Inflammatory macrophage treated with lipopolysaccharide for 1 hour (primary cell): ENCODE measurements at places on chromosomes 3 and 15.

GRCh38 chr3:186003610-186004009 lies 65.8 kb upstream of the TRA2B start:
- no peak for DNase-seq

- no peak for DNase-seq
Observed at GRCh38 chr3:61637088-61638051, 76.0 kb downstream of the PTPRG start.

GRCh38 chr15:67762610-67763368 lies 62.5 kb upstream of the SKOR1 start:
- DNase-seq = no peak

- DNase-seq = no peak
Observed at GRCh38 chr3:102460579-102460978, 25.8 kb downstream of the ZPLD1 start.

DNA sequence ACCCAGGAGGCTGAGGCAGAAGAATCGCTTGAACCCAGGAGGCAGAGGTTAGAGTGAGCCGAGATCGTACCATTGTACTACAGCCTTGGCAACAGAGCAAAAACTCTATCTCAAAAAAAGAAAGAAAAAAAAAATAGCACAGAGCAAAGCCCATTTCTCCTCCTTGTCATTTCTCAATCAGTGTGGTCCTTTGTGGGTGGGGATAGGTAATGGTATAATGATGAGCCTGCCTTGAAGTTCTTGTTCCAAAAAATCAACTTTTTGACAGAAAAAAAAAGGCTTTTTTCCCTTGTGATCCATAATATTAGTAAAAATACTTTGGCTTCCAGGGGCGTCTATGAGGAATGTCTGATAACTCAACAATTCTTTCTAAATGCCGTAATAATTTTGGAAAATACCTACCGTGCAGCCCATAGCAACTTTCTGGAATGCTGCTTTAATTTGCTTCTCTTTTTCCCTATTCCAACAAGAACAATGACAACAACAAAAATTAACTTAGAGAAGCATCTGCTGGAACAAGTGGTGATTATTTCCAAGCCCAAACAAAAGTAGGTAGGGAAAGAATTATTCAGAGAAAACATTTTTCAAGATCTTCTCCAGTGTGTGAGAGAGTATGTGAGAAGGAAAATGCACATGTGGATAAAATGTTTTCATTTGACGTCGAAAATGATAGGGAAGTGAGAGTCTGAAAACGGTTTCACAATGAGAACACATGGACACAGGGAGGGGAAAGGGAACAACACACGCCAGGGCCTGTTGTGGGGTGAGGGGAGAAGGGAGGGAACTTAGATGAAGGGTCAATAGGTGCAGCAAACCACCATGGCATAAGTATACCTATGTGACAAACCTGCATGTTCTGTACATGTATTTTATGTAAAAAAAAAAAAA lies 337.8 kb downstream of the RBMS3 start:
- peak; percentile 3 for DNase-seq

- DNase-seq = no peak
Observed at GRCh38 chr3:126431103-126431534, 36.4 kb downstream of the CFAP100 start.
